ENCODE measurements at places on chromosomes 7 and 10.

DNA sequence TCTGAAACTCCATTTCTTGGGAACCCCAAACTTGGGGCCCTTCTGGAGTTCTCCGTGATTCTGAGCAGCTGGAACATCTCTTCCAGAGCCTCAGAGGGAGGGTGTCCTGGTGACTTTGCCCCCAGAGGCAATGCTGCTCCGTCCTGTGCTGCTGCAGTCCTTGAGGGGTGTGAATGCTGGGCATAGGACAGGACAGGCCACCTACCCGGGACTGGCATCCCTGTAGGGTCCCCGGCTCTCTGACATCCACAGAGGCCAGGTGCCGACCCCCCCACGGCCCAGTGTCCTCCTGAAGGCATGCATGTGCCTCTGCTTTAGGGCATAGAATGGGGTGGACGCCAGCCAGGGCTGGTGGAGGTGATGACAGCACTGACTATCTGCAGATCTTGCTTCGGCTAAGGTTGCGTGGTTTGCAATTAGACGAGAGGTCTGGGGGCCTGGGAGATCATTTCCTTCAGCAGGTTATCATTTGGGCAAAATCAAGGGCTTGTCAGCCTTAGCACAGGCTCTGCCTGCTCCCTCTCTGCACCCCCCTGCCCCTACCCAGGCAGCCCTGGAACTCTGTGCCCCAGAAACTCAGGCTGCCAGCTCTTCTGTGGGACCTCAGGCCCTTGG lies 136.9 kb upstream of the GPR26 start:
- DNase-seq, result no peak

DNA sequence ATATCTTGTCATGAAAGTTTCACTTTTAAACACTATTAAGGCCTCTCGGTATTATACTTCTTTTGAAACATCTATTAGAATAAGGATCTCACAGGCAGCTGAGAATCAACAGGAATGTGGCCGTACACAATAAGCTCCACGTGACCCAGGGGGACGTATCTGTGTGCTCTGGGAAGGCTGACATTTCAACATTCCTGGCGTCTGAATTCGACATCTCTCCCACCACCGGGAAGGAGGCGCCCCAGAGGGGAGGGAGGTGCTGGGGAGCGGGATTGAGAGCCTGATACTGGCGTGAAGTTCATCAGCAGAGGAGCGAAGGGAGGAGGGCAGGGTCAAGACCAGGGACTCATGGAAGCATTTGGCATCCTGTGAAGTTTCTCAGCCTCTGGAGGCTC lies 401.3 kb downstream of the DNAJB6 start:
- no peak for DNase-seq

DNA sequence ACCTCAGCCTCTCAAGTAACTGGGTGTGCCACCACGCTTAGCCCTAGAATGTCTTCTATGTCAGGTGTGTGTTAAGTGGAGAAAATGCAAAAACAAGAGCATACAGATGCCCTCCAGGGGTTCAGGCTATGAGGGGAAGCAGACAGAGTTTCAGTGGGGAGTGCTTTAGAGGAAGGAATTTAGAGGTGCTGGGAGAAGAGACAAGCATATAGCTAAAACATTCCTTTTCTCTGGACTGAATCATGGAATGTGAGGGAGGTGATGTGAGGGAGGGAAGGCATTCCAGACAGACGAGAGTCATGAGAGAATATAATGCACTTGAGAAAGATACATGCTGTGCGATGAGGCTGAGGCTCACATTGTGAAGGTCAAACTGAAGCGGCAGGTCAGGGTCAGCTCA lies 6.6 kb upstream of the ZNF786 start:
- DNase-seq, result no peak

- DNase-seq, result no peak
These were observed 47.0 kb downstream of the CCDC71L start for GRCh38 chr7:106613848-106614560.

DNA sequence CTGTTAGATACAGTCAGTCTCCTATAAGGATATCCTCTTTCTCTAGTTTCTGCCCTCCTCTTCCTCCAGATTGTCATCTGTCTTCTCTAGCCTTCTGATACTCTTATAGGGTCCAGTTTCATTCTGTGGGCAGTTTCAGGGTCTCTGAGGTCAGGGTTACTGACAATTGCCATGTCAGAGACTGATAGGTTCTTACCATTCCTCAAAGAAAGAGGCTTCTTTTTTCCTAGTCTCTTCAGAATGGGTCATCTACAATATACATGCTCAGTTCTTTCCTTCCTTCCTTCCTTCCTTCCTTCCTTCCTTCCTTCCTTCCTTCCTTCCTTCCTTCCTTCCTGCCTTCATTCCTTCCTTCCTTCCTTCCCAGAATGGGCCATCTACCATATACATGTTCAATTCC lies 48.1 kb upstream of the TAS2R16 start:
- DNase-seq, result no peak

DNA sequence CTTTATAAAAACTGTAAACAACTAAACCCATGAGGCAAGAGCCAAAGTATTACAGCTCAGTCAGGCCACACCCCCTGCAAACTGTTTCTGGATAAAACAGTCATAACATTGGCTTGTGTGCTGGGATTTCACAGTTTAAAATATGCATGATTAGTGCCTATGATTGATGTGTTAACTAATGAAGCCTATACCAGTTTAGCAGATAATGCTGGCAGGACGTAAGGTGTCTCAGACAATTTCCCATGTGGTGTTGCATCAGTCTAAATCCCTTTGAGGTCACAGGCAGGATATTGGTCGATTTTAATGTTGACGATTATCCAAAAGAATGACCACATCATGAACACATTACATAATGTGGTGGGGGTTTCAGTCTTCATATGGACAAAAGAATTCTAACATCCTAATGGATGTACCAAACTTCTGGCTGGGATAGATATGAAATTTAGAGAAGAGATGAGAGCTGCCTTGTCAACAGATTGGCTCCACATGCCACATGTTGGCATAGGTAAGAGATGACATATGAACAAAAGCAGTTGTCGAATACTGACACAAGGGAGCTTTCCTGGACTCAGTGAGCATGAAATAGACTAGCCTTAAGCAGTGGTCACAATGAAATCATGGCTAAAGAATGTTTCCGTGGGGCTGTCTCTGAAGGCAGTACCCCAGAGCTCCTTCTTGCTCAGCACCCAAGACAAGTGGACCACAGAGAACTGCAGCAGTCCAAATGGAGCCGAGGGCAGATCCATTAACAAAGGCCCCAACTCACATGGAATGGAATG lies 445.6 kb downstream of the GFRA1 start:
- DNase-seq, result no peak

DNA sequence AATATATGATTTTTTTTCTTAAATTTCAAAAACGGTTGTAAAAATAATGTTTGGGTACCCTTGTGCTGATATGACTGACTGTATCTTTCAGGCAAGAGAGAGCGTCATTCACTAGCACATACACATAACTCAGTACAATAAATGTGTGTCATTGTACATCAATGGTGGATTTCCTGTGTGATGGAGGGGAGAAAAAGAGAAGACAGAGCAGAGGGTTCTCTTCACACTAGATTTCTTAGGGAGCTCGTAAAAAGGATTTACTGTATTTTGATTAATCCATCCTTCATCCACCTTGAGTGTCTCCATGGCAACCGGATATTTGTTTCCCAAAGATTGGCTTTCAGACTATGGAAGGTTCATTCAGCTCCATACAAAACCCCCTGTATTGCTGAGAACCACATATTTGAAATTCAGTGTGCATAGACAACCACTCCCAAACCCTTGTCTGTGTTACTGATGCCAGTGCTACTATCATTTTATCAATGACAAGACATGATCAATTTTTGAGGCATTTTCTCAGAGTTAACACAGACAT lies 150.6 kb downstream of the AKR1D1 start:
- DNase-seq, result no peak

GRCh38 chr10:21572578-21572977 lies 38.5 kb downstream of the MLLT10 start:
- DNase-seq, result no peak

DNA sequence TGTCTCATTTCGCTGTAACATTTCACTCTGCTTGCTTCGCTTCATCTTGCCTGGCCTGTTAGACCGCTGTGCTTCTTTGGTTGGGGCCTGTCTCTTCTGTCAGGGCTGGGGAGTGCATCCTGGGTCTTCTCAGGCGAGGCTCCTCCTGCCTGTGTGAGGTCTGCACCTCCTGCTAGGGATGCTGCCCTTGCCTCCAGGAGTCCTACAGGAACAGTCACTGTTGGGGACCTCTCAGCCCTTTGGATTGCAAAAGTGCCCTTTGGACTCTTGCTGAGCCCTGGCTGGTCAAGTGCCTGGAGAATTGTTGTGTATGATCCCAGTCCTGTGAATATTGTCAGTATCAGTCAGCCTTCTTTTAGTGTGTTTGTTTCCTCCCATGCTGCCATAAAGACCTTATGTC lies 84.1 kb downstream of the MDFIC start:
- no peak for DNase-seq

DNA sequence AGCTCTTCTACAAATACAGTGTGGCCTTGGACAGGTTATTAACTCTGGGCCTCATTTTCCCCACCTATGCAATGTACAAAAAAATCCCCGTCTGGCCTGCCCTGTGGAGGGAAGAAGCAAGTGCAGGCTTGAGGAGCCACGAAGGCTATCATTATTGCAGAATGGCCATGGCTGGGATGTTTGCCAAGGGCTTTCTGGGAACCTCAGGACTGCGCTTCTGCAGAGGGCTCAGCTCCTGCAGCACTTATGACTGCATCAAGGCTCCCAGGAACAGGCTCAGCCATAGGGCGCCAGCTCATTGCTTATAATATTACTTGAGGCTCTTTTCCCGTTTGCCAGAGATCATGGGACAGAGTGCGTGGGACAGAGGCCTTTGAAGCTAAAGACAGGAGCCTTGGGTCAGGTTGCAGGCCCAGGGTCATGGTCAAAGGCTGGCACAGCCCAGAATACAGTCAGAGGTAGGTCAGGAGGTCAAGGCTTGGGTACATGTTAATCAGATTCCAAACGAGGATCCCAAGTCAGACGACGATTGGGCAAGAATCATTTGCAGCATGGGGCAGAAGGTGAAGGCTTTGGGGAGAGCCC lies 20.6 kb upstream of the C10orf105 start:
- DNase-seq, result no peak

DNA sequence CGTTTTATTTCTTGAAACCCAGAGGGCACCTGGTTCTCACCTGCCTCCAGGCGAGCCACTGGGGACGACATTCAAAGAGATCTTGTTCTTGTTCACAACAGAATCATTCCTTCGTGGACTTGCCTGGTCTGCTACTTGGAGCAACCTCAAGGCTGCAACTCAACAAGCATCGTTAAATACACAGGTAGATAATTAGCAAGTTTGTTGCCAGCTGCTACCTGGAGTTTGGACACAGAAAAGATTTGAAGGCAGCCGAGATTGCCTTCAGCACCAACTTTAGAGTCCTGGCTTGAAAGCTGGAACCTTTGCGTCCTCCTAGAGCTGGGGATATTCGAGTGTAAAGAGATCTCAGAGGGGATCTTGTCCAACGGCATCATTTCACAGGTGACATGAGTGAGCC lies 89.6 kb upstream of the C7orf33 start:
- DNase-seq, result no peak

GRCh38 chr10:71457908-71458307 lies 61.2 kb downstream of the CDH23 start:
- DNase-seq, result no peak

DNA sequence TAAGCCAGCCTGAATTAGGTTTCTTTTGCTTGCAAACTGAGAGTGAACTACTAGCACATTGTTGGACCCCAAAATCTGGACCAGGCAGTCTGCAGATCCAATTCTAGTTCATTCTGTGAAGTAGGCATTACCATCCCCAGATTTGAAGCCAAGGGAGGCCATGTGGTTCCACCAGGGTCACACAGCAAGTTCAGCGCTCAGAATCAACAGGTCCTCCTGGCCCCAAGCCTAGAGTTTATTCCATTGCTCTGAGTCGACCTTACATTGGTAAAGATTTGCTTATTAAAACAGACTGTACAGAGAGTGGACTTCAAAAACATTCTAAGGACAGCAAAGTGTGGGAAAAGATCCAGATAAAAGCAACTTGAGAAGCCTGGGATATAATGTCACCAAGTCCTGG lies 50.9 kb downstream of the AFAP1L2 start:
- no peak for DNase-seq

Measured in cortex of kidney (tissue), 1 donor.